Activated T-cell treated with anti-CD3 and anti-CD28 coated beads, Interleukin-2, amount 50 U/mL, for 48 hours (primary cell): ENCODE measurements at places on chromosomes 1 and 21.
A peak's percentile ranks its signal among the peaks of the same experiment; 100 is the strongest.

GRCh38 chr1:30697571-30698376, 25.6 kb downstream of the MATN1 start:
- no peak for DNase-seq

GRCh38 chr1:78561856-78562255, 58.4 kb upstream of the IFI44L start:
- no peak for DNase-seq

GRCh38 chr1:67711855-67712212, 26.8 kb downstream of the GADD45A start:
- no peak for DNase-seq

GRCh38 chr1:206690516-206690915, 5.8 kb downstream of the MAPKAPK2 start:
- no peak for DNase-seq

- no peak for DNase-seq
Measured at GRCh38 chr1:93025572-93025971, 53.5 kb upstream of the MTF2 start.

GRCh38 chr1:6613361-6614018, at the start of gene PHF13:
Gene PHF13 (plus strand): TSS chr1:6613731. CDS start chr1:6614067, 336 bp downstream.
- DNase-seq, result peak; percentile 99

GRCh38 chr1:233565313-233565712, 48.6 kb upstream of the KCNK1 start:
- DNase-seq, result no peak

DNA sequence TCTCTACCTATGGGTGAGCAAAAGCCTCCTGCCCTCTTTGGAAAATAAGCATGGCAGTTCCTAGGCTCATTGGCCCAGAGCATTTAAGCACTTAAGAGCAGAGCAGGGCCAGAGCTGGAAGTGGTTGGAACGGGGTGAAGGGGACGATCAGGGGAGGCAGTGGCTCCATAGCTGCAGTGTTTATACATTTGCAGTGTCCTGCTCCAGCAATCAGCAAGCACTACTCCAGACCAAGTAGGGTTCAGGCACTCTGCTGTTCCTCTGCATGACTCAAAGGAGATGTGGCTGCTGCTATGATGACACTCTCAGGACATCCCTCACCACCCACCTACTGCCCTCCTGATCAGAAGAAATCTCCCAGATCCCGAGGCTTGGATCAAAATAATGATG, 55.0 kb downstream of the TRABD2B start:
- no peak for DNase-seq

DNA sequence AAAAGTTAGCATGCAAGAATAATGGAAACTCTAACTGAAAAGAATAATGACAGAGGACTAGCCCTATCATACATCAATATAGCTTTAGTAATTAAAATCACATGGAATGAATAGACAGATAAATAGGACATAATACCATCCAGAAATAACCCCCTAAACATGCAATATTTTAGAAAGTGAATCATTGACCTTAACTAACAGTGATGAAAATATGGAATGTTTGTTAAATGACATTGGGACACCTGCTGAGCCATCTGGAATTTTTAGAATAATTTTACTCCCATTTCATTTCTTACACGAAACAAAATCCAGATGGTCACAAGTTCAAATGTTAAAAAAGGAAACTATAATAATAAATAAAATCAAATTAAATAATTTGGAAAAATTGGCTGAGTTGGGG, 53.1 kb upstream of the FMO3 start:
- no peak for DNase-seq

- no peak for DNase-seq
Measured at GRCh38 chr1:41626146-41626545, 141.7 kb upstream of the EDN2 start.
